ENCODE measurements at places on chromosomes 1 and 21.

- DNase-seq: no peak
Measured at GRCh38 chr1:59040486-59040885, 256.4 kb upstream of the FGGY start.

GRCh38 chr1:178644308-178645120 lies 80.5 kb upstream of the RALGPS2 start:
- DNase-seq: no peak

GRCh38 chr1:10635992-10636391 lies 160.5 kb downstream of the CASZ1 start:
- DNase-seq: no peak

GRCh38 chr1:88579598-88579997 lies 104.5 kb upstream of the PKN2 start:
- DNase-seq: no peak

DNA sequence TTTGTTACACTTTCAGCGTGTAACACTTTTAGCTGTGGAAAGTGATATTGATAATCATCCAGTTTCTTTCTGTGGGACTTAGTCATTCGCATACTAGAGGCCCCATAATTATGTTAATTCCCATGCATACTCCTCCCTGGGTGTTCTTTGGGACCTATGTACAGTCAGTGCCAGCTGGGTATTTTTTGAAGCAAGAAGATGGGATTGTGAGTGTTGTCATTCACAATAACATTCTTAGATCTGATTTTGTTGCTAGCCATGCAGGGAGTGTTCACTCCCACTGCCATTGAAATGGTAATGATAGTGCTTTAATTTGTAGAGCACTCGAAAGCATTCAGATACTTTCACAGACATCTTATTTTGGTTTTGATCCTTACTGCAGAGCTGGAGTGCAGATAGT lies 11.6 kb downstream of the SARS1 start:
- DNase-seq: no peak

GRCh38 chr1:11764115-11764514 lies 2.1 kb downstream of the C1orf167 start:
- DNase-seq: no peak

DNA sequence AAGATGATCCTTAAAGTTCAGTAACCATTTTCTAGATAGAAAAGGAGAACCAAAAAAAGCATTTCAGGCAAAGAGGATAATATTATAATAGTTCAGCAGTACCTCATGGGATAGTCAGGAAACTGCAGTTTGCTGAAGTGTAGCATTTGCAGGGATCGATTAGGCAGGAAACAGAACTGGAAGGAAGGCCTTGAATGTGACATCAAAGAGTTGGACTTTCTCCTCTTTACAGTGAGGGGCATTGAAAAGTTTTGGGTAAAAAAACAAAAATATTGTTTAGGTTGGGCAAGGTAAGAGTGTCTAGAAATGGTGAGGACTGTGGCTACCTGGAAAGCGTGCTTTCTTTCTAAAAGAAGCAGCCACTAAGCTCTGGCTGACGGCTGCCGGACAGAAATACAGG lies 8.0 kb upstream of the IRF6 start:
- DNase-seq: no peak

- no peak for DNase-seq
Measured at GRCh38 chr1:211519602-211520001, 27.6 kb upstream of the RD3 start.

DNA sequence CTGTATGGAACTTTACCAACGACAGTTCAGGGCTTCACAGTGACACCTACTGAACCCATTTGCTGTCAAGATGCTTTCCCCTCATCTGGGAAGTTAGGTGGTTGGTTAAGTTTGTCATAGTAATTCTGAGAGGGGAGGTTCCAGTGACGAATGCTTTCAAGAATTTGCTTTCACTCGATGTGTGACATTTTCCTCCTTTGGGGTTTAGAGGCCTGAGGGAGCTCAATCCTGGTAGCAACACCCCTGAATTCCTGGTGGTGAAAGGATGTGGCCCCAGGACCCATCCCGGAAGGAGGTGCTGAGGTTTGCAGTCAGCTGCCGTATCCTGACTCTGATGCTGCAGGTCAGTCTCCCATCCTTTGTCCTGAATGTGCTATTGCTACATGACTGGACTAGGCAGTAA lies 2.8 kb downstream of the PIGV start:
- DNase-seq: no peak

GRCh38 chr1:195604287-195604686 lies 1004.0 kb downstream of the KCNT2 start:
- DNase-seq: no peak

DNA sequence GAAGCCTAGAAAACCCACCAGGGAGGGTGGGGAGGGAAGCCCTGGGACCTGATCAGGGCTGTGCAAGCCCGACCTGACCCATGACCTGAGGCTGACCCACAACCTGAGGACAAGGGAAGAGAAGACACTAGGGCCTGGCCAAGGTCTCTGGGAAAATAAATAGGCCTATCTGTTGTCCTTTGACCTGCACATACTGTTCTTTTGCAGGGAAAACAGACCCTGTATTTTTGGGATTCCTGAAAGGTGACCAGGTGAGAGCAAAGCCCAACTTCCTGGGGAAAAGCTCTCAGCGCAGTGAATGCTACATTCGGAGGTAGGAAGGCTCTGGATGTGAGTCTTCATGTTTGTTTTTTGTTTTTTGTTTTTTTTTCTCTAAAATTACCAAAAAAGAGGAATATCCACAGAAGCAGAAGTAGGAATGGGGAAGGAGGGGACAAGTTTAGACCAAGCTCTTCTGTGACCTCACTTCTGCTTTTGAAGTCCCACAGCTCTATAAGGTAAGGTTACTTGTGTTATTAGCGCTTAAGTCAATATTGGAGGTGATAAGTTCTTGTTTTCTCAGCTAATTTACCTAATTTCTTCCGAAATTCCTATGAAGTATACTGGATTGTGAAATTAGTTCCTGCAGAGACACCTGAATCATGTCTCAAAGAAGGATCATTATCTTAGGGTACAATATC lies 26.2 kb upstream of the LYST start:
- no peak for DNase-seq

- no peak for DNase-seq
Measured at GRCh38 chr1:47181095-47181954, 8.5 kb downstream of the PDZK1IP1 start.

GRCh38 chr1:80050085-80050484 lies 1043.6 kb upstream of the ADGRL4 start:
- no peak for DNase-seq

GRCh38 chr21:31556662-31557061 lies 102.8 kb upstream of the SOD1 start:
- DNase-seq: no peak

GRCh38 chr1:19477284-19478249 lies 7.8 kb downstream of the CAPZB start:
- no peak for DNase-seq

DNA sequence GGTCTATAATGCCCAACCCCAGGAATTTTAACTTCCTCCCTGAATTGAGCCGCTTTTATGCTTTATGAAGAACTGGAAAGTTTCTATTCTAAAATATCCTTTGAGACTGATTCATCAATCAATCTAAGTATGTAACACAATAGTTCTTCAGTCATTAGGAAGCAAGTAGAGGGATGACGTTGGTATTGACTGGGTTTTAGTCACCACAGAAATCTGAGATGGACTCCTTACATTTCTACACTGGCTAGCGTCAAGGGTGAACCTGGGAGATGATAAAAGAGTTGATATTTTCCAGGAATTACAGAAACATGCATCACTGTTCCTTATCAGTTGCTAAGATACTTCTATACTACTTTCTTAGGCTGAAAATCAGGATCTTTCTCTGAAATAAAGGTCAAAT lies 308.0 kb downstream of the HMCN1 start:
- DNase-seq: no peak

- DNase-seq: no peak
Measured at GRCh38 chr21:45580181-45580575, 37.9 kb upstream of the SLC19A1 start.

DNA sequence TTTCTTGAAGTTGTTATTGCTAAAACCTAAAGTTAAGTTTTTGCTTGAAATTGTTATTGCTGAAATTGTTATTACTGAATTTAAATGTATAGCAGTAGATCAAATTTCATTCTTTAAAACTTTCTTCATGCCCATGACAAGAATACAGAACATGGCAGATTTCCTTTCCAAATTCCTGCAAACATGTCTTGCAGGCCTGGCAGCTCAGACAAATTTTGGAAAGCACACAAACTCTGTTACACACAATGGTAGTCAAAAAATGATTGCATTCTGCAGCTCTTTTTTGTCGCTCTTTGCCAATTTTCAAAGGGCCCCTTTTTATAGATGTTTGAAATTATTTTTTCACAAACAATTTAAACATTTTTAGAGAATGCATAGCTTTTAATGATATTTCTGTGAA lies 1292.3 kb upstream of the B3GALT2 start:
- DNase-seq: no peak

DNA sequence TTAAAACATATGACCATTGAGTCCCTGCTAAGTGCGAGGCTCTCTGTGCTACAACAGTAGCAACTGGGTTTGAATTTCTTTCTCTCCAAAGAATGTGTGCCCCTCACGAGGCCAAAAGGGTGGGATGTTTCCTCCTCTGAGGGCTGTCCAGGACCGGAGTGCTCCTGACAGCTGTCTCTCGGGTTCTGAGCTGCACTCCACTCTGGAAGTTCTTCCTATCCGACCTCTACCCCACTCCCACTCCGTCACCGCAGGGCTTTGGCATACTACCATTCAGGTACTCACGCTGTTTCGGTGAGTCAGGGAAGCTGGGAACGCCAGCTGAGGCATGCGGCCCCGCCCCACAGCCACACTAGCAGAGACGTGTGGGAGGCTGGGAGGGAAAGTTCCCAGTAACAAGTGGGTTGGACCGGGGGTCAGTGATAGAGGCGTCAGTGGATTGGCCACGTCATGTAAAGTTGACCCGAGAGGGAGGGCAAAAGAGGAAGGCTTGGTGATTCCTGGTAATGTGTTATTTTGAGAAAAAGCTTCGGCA lies 705 bp upstream of the SLC50A1 start:
- DNase-seq: no peak

- no peak for DNase-seq
Measured at GRCh38 chr1:182278144-182279054, 113.2 kb downstream of the GLUL start.

DNA sequence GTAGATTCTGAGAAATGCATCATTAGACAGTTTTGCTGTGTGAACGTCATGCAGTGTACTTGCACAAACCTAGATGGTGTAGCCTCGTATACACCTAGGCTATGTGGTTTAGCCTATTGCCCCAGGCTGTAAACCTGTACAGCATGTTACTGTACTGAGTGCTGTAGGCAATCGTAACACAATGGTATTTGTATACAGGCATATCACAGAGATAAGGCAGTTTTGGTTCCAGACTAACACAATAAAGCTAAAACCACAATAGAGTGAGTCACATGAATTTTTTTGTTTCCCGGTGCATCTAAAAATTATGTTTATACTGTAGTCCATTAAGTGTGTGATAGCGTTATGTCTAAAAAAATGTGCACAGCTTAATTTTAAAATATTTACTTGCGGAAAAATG lies 6.9 kb downstream of the IL10RB start:
- no peak for DNase-seq

DNA sequence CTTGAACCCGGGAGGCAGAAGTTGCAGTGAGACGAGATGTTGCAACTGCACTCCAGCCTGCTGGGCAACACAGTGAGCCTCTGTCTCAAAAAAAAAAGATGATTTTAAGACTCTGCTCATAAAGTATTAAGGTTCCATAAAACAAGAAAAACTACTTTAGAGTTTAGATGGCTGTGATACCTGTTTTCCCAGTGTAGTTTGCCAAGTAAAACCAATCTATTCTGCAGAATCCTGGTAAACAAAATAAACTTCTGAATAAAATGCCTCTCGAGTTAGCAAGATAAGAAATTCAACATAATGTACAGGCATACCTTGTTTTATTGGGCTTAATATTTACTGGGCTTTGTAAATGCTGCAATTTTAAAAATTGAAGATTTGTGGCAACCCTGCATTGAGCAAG lies 30.8 kb downstream of the LTN1 start:
- no peak for DNase-seq

GRCh38 chr1:65538664-65539063 lies 118.2 kb downstream of the LEPR start:
- no peak for DNase-seq

GRCh38 chr1:100950781-100951180 lies 54.9 kb downstream of the SLC30A7 start:
- no peak for DNase-seq

GRCh38 chr1:186078245-186078644 lies 296.8 kb downstream of the TPR start:
- DNase-seq: no peak

GRCh38 chr1:5597991-5598823 lies 394.0 kb downstream of the NPHP4 start:
- no peak for DNase-seq

DNA sequence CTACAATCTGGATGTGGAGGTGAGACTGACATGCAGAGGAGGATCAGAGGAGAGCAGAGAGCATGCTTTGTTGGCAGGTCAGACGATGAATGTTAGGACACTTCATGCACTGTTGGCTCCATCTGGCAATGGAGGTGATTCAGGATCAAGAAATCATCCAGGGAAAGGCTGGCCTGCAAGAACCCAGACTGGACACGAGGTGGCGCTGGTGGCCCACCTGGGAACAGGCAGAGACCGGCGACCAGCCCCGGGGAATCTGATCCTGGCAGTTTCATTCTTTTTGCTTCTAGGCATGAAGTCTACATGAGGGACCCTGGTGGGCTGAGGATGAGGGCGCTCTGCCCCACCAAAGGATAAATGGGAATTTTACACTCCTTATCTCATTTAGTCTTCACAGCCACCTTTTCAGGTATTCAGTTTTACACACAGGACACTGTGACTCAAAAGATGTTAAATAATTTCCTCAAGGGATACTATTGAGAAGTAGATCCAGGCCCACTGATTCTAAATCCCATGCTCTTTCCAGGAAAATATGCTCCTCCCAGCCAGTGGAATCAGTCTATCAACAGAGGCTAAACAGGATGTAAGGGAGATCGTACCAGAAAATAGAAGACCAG lies 26.2 kb upstream of the SCMH1 start:
- peak; percentile 42 for DNase-seq

Measured in NCI-H1092 (cell line).